ENCODE measurements at places on chromosomes 3 and 15.

GRCh38 chr3:52068730-52069129, 12.4 kb upstream of the DUSP7 start:
- DNase-seq: no peak

GRCh38 chr15:43134157-43134635, 810 bp downstream of the TMEM62 start:
- DNase-seq: no peak

- DNase-seq: no peak
Measured at GRCh38 chr15:56495533-56495932, 30.6 kb upstream of the MNS1 start.

DNA sequence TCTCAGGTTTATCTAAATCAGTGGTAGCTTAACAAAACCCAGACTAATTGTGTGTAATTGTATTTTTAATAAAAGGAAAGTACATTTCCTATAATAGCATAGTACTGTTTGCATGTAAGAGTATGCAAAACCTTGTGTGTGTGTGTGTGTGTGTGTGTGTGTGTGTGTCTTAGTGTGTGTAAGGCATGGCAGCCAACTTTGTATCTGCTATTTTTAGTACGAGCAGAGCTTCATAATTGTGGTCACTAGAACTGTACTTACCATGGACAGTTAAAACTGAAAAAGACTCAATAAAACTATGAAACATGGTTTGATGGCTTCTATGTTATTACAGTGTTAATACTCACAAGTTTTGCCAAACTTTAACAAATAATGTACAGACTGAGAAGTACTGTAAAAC, 6.2 kb downstream of the P2RY1 start:
- DNase-seq: no peak

GRCh38 chr3:7843441-7843840, 658.2 kb upstream of the LMCD1 start:
- no peak for DNase-seq

- DNase-seq: no peak
Measured at GRCh38 chr15:60128000-60128376, 123.9 kb downstream of the FOXB1 start.

- no peak for DNase-seq
Measured at GRCh38 chr3:68207327-68207726, 552.9 kb upstream of the SUCLG2 start.

- DNase-seq: no peak
Measured at GRCh38 chr3:193638833-193639232, 45.8 kb downstream of the OPA1 start.

DNA sequence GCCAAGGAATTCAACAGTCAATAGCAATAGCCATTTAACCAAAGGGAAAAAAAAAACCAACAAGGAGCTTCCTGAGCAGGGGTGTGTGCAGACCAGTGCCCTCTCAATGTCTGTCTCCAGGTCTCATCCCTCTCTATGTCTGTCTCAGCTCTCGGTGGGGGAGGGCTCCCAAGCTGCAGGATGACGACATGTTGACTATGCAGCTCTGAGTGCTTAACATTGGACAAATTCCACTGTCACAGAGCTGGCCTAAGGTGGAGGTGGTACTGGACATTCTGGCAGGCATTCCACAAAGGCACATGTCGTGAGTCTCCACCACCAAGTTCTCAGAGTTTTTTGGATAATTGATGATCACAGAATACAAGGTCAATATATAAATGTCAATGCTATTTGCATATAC, 2.0 kb upstream of the CAPN7 start:
- no peak for DNase-seq

Measured in stimulated activated CD4-positive, alpha-beta T cell treated with anti-CD3 and anti-CD28 coated beads, Interleukin-4, amount 100 ng/mL, for 48 hours (primary cell).